ENCODE measurements at places on chromosomes 13 and 19.
A peak's percentile ranks its signal among the peaks of the same experiment; 100 is the strongest.

- no peak for DNase-seq
Observed at GRCh38 chr13:40452741-40453334, 213.6 kb downstream of the FOXO1 start.

- no peak for DNase-seq
Observed at GRCh38 chr13:97445522-97446187, 11.7 kb downstream of the RAP2A start.

DNA sequence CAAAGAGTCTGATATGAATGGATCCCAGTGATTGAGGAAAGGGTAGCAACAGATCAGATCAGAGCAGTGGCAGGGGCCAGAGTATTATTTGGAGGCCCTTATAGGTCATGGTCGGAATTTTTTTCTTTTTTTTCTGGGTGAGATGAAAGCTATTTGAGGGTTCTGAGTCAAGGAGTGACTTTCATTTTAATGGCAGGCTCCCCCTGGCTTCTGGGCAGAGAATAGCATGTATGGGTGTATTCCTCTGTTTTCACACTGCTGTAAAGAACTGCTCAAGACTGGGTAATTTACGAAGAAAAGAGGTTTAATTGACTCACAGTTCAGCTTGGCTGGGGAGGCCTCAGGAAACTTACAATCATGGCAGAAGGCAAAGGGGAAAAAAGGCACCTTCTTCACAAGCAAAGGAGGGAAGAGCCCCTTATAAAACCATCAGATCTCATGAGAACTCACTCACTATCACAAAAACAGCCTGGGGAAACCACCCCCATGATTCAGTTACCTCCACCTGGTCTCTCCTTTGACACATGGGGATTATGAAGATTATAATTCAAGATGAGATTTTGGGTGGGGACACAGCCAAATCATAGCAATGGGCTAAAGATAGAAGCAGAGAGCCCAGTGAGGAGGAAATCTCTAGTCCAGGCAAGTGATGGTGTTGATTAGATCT lies 3.0 kb upstream of the SLC6A16 start:
- DNase-seq: peak; percentile 49

- no peak for DNase-seq
Observed at GRCh38 chr13:29943273-29943672, 92.9 kb upstream of the UBL3 start.

GRCh38 chr13:42984691-42985090 lies 7.3 kb downstream of the EPSTI1 start:
- DNase-seq: no peak

DNA sequence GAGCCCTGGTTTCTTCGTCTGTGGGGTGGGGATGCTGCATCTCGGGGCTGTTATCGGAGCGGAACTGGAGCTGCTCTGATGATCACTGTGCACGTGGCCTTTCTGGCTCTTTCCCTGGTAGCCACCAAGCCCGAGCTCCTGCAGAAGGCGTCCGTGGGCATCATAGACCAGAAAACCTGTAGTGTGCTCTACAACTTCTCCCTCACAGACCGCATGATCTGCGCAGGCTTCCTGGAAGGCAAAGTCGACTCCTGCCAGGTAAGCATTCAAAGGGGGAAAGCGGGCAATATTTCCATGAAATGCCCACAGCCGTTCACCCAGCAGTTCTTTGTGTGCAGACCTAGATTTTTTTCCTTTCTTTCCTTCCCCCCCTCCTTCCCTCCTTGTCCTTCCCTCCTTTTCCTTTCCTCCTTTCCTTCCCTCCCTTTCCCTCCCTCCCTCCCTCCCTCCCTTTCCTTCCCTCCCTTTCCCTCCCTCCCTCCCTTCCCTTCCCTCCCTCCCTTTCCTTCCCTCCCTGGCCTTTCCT lies 9.4 kb downstream of the TIMM13 start:
- DNase-seq: no peak

- DNase-seq: no peak
Observed at GRCh38 chr19:45163751-45164460, 3.1 kb upstream of the NKPD1 start.

DNA sequence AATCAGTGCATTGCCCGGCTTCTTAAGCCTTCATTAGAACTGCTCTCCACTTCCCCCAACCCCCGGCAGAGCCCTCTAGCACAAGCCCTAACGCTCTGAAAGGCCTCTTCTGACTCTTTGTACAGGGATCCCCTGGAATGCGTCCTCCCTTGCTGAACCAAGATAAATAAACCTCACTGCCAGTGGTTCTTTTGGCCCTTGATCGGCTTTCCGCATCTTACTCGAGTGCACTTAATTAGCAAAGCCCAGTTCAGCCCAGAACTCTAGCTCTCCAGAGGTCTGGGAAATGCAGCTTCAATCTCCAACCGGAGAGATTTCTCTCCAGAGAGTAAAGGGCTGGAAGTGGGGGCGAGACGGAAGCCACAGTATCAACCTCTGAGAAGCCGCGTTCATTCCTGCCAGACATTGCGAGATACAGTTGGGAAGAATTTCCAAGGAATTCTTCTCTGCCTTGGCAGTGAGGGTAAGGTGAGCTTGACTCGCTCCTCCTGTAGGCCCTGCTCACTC lies 8.7 kb upstream of the ZNF444 start:
- no peak for DNase-seq

DNA sequence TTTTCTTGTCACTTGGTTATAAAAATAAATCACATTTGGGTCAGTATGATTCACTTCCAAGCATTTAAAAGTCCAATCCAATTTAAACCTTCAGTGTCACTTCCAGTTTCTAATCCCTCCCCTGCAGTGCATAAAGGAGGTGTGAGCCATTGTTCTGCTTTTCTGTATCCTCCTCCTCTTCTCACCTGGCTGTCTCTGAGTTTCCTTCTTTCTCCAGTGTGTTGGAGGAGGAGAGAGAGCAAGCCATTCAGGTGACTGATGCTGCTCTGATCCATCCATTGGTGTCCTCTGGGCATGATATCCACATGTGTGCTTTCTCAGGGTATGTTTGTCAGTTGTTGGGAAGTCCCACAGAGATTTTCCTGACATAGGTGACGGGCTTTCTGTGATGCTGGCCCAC lies 1.2 kb downstream of the NUDT15 start:
- DNase-seq: peak; percentile 40

- DNase-seq: no peak
Observed at GRCh38 chr13:111020021-111020420, 95.1 kb upstream of the ARHGEF7 start.

GRCh38 chr13:59337070-59337469 lies 826.7 kb downstream of the DIAPH3 start:
- peak; percentile 70 for DNase-seq

- DNase-seq: no peak
Observed at GRCh38 chr13:30053939-30054338, 203.5 kb upstream of the UBL3 start.

- DNase-seq: no peak
Observed at GRCh38 chr19:24069905-24070657, 16.9 kb upstream of the ZNF254 start.

GRCh38 chr19:49546825-49547565 lies 19.2 kb downstream of the RCN3 start:
- DNase-seq: peak; percentile 88

DNA sequence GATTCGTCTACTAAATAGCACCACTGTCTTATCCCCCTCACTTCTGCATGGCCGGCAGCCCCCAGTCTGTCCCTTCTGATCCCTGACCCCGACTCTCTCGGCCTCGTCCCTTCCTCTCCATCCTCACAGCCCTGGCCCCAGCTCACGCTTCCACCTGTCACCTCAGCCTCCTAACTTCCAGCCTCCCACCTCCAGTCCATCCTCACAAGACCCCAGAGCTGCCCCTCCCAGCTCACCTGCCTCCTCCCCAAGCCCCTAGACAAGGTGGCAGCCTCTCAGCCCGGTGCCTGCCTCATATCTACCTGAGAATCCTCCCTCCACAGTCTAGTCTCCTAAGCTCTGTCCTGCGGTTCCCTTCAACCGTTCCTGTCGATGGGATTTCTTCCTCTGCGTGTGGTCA lies 10.0 kb downstream of the KCNC3 start:
- DNase-seq: no peak

- DNase-seq: peak; percentile 20
Observed at GRCh38 chr19:8611877-8612806, 1.6 kb upstream of the ADAMTS10 start.

GRCh38 chr19:41895745-41896580 lies 13.0 kb downstream of the ARHGEF1 start:
- no peak for DNase-seq

- no peak for DNase-seq
Observed at GRCh38 chr13:65553096-65553727, 1676.9 kb downstream of the PCDH9 start.

- no peak for DNase-seq
Observed at GRCh38 chr19:49894879-49895565, 1.7 kb downstream of the IL4I1 start.

DNA sequence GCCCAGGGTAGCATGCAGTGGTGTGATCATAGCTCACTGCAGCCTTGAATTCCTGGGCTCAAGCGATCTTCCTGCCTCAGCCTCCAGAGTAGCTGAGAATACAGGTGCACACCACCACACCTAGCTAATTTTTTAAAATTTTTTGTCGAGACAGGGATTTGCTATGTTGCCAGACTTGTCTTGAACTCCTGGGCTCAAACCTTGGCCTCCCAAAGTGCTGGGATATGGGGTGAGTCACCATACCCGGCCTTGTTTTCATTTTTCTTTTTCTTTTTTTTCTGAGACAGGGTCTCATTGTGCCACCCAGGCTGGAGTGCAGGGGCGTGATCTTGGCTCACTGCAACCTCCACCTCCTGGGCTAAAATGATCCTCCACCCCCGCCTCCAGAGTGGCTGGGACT lies 38.7 kb downstream of the KEAP1 start:
- DNase-seq: no peak

- peak; percentile 58 for DNase-seq
Observed at GRCh38 chr19:6412447-6413091, 12.0 kb downstream of the KHSRP start.

DNA sequence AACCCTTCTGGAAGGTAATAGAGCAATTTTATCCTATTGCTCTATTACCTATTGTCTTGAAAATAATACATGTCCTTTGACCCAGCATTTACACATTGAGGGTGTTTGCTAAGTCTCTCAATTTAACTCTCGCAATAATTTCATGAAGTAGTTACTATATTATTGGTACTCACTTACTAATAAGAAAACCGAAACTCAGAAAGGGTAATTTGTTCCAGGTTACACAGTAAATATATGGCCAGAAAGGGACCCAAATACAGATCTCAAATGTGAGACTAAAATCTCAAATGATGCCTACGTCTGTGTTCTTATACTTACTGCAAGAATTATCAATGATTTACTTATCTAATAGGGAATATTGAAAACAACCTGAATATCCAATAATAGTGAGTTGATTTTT lies 29.7 kb upstream of the FAM216B start:
- no peak for DNase-seq

- no peak for DNase-seq
Observed at GRCh38 chr13:79646880-79647279, 165.9 kb downstream of the NDFIP2 start.

GRCh38 chr13:110330491-110331011 lies 23.5 kb downstream of the COL4A2 start:
- no peak for DNase-seq

- no peak for DNase-seq
Observed at GRCh38 chr13:70353096-70353495, 244.8 kb upstream of the KLHL1 start.

GRCh38 chr19:32396046-32396652 lies 9.4 kb upstream of the DPY19L3 start:
- DNase-seq: no peak

DNA sequence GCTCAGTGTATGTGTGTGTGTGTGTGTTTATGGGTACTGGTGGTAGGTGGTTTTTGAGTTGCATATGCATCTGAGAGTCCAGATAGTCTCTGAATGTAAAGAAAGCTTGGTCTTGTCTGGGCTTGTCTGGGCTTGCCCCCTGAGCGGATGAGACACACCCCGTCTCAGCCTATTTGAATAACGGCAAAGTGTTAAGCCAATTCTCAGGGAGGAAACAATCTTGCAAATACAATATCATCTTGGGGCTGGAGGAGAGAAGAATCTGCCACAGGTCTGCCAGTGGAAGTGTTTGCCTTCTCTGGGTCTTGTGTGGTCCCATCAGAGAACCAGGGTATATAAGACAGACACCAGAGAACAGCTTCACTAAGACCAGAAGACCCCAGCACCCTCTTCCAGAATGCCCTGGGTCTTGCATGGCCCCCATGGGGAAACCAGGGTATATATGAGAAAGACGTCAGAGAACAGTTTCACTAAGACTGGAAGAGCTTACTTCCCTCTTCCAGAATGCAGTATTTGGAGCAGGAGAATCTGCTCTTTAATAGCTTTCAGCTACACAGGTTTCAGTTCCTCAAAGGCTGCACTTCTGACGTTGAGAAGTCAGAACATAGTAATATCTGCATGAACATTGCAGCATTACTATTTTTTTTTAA lies 13.3 kb downstream of the CD70 start:
- DNase-seq: peak; percentile 95

DNA sequence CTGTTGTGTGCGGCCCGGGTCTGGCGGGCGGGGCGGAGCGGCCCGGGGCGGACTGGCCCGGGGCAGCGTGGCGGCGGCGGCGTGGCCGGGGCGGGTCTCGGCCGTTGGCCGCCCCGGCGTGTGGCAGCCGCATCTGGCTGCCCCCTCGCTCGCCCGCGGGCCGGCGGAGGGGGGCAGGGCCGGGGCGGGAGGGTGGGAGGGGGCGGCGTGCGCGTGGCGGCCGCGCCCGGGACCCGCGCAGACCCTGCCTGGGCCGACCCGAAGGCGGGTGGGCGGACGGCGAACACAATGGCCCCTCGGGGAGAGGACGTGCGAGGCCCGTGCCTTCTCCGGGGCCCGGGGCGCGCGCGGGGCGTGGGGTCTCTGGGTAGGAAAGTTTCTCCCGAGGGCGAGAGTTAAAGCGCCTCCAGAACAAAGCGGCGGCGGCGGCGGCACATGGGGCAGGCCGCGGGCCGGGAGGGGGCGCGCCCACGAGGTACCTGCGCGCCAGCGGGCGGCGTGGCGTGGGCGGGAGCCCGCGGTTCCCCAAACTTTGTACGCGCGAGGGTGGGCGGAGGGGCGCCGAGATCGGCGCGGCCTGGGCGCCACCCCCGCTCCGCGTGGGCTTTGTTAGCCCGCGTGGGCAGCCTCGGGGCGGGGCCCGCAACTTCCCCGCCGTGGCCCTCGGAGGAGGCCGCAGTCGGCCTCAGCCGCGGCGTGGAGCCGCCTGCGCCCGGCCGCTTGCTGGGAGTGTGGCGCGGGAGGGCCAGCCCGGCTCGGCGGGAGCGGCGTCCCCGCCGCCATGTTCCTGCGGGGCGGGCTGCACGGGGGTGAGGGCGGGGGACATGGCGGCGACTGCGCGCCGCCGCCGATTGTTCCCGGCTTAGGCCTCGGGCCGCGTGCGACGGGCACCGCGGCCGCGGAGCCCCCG lies 764 bp downstream of the MIR17HG start:
- DNase-seq: no peak

DNA sequence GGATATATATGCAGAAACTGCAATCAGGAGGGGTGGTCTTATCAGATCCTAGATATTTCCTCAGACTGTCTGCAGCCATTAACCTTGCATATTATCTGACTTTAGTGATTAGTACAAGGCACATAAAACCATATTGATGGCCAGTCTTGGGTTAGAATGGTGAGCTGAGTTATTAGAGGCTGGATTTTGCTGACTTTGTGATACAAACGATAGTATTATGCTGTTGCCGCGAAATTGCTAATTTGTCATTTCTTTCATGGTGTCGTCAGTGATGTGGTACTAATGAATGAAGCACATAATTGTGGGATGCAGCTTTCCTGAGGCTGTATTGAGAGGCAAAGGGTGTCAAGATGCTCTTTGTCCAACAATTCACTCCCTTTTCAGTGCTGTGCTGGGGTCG lies 172.5 kb downstream of the TEX29 start:
- DNase-seq: no peak

Measured in KBM-7 (cell line).